Ovary (tissue), 10 donors: ENCODE measurements at places on chromosomes 1 and 21. TPM values are rescaled to one million over a fixed set of nuclear protein-coding genes. Genes with fewer than 3 reads are reported as not detected.

GRCh38 chr1:219088778-219089557 is 84.7 kb upstream of the LYPLAL1 start:
- H3K27ac ChIP-seq = no peak overlapping the region
- no peaks in the 10 kb centered on the region for H3K36me3 ChIP-seq
- no peaks in the 10 kb centered on the region for H3K4me1 ChIP-seq
- H3K27me3 ChIP-seq = no peaks in the 10 kb centered on the region

DNA sequence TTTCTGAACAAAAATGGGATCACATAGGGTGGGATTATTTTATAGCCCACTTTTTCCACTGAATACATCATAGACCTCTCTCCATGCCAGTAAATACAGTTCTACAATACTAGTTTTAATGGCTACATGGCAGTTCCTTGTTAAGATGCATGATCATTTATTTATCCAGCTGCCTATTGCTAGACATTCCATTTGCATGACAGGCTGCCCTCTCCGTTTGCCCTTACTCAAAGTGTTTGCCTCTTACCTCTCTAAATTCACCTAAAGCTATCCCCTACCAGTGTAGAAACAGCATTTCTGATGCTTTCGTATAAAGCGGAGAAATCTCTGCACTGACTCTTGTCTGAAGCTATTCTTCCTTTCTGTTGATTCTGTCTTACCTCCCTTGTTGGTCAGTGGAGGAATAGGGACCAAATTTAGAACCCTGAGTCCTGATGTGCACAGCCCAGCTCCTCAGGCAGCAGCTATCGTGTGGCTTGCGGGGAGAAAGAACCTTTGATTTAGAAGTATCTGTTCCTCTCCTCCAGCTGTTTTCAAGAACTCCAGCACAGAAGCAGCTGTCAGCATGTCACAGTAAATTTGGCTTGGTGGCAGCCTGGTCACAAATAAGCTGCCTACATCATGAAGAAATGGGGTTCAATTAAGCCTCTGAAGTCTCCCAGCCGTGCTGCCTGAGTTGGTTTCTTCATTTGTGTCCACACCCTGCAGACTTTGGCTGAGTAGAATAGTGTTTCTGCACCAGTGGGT is 337.3 kb downstream of the PRDM2 start:
- H3K36me3 ChIP-seq = no peaks in the 10 kb centered on the region
- DNase-seq = no peak
- no peak overlapping the region for H3K27ac ChIP-seq
- H3K4me3 ChIP-seq = no peak overlapping the region

GRCh38 chr1:208231881-208232661 is 12.1 kb downstream of the PLXNA2 start:
- peak overlapping the region; percentile 79 for H3K27ac ChIP-seq
- H3K4me1 ChIP-seq = peaks cover 64% of the 10 kb centered on the region
- no peak for DNase-seq
- H3K27me3 ChIP-seq = no peaks in the 10 kb centered on the region

DNA sequence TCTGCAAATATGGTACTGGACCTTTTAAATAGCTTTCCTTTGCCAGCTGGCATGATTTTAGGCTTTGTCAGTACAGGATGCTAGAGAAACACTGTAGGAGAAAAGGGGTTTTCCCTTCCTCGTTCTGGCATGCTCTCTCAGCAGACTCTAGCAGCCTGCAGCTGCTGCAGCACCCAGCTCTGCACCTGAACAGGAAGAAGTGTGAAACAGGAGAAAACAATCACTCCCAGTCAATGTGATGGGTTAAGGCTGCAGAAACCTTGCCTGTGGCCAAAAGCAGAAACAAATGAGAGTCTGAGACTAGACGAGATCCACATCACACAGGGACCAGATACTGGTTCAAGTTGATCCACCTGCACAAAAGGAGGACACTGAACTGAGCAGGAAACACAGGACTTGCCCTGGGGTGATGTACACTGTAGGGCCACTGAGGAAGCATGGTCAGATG is 21.2 kb downstream of the OVGP1 start:
- H3K27ac ChIP-seq = no peak overlapping the region
- H3K4me3 ChIP-seq = no peak overlapping the region
- no peak for DNase-seq
- H3K27me3 ChIP-seq = no peaks in the 10 kb centered on the region

The SPATA1 gene
- polyA plus RNA-seq = 0.22 TPM

DNA sequence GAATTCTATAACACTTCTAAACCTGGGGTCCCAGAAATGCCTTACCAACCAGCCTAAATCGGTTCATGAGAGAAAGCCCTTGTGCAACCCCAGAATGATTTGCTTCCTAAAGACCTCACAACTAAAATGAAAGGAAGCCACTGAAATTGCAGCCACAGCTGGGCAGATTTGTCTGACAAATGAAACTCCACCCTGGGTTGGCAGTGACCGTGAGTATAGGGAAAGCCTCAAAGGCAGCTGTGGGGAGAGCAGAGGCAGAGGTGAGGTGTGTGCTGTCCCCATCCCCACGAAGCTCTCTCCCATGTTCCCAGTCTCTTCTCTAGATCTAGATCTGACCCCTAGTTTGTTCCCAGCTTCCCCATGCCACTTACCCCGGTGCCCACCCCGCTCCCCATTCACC is 23.1 kb downstream of the RHBDL2 start:
- no peak overlapping the region for H3K4me3 ChIP-seq
- no peak overlapping the region for H3K27ac ChIP-seq
- no peak for DNase-seq
- H3K27me3 ChIP-seq = no peaks in the 10 kb centered on the region
- H3K4me1 ChIP-seq = no peaks in the 10 kb centered on the region
- H3K36me3 ChIP-seq = no peaks in the 10 kb centered on the region

DNA sequence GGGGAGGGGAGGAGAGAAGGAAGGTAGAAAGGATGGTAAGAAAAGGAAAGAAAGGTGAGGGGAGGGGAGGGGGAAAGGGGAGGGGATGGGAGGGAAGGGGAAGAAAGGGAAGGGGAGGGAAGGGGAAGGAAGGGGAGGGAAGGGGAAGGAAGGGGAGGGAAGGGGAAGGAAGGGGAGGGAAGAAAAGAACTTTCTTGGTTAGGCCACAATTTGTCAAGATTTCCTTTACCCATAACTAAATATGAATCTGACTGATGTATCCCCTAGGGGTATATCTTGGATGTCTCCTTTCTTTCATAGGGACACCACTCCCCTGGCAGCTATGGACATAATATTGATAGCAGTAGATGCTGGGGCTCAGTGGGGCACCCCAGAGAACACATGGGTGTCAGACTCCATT is 54.4 kb upstream of the PRELP start:
- DNase-seq = no peak
- H3K36me3 ChIP-seq = no peaks in the 10 kb centered on the region
- no peak overlapping the region for H3K4me3 ChIP-seq
- H3K27ac ChIP-seq = no peak overlapping the region
- H3K27me3 ChIP-seq = no peaks in the 10 kb centered on the region
- peaks cover 2% of the 10 kb centered on the region for H3K4me1 ChIP-seq

- DNase-seq = no peak
- H3K36me3 ChIP-seq = no peaks in the 10 kb centered on the region
- H3K4me3 ChIP-seq = no peak overlapping the region
- H3K27me3 ChIP-seq = no peaks in the 10 kb centered on the region
- H3K27ac ChIP-seq = no peak overlapping the region
These were observed 6.3 kb upstream of the RC3H1 start for GRCh38 chr1:174028495-174028894.

DNA sequence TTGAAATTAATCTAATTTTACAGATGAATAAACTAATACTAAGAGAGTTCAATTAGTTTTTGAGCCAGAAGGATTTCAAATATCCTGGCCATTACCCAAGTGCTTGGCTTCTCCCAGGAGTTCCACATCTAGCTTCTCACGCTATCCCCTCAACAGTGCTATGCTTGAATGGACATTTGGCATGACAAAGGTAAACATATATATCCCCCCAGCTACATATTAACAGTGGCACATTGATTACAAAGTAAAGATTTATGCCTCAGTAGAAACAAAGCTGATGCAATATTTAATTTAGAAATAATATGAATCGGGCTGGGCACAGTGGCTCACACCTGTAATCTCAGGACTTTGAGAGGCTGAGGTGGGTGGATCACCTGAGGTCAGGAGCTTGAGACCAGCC is 434.6 kb upstream of the PRMT6 start:
- H3K27me3 ChIP-seq = no peaks in the 10 kb centered on the region
- H3K4me1 ChIP-seq = no peaks in the 10 kb centered on the region
- no peak overlapping the region for H3K4me3 ChIP-seq
- no peaks in the 10 kb centered on the region for H3K36me3 ChIP-seq
- no peak for DNase-seq
- no peak overlapping the region for H3K27ac ChIP-seq

The ADARB1 gene
- 6.0 TPM for polyA plus RNA-seq

DNA sequence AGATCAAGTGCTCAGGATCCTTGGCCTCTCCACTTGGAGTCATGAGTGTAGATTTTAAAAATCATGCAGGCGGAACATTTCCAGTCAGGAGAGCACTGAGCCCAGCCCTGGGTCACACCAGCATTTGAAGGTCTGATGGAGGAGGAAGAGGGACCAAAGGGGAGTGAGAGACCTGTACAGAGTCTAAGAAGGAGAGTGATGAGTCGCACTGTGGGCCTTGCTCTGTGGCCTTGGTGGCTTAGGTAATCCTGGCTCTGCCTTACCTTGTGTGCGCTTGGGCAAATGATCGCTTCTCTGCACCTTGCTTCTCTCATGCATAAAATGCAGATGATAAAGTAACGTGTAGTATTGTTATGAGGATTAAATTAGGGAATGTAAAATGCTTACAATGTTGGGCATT is 225.3 kb downstream of the SDCCAG8 start:
- no peaks in the 10 kb centered on the region for H3K36me3 ChIP-seq
- H3K27ac ChIP-seq = no peak overlapping the region
- no peaks in the 10 kb centered on the region for H3K27me3 ChIP-seq
- DNase-seq = no peak
- no peak overlapping the region for H3K4me3 ChIP-seq

DNA sequence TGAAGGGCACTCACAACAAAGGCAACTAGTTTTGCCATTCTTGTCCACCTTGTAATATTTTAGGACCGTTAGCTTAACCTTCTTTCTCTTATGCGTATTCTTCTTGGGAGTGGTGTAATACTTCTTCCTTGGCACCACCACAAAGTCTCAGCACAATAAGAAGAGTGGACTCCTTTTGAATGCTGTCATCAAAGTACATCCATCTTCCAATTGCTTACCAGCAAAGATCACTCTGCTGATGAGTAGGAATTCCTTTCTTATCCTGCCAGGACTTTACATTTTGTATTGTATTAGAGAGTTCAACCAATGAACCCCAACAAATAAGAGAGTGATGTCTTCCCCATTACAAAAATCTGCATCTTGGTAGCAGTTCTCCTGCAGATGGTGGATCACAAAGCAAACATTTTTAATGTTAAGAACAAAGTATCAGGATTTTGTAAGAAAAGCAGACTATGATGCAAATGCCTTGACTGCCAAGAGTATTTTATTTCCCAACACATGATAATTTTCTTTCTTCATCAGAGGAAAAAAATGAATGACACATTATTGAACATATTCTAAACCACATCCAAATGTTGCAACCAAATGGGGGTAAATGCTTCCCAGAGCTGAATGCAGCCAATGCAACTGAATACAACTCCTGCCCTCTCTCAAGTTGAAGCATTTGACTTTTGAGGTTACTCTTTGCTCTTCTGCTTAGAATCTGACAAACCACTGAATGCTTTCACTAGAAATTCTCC is 5.1 kb upstream of the ARNT start:
- H3K36me3 ChIP-seq = no peaks in the 10 kb centered on the region
- no peak overlapping the region for H3K4me3 ChIP-seq
- H3K27me3 ChIP-seq = no peaks in the 10 kb centered on the region
- no peak for DNase-seq
- no peak overlapping the region for H3K27ac ChIP-seq

The FAM110D gene
- polyA plus RNA-seq = 1.6 TPM

- no peak overlapping the region for H3K4me3 ChIP-seq
- no peaks in the 10 kb centered on the region for H3K4me1 ChIP-seq
- no peak overlapping the region for H3K27ac ChIP-seq
- no peaks in the 10 kb centered on the region for H3K36me3 ChIP-seq
These were observed 22.5 kb upstream of the KCTD3 start for GRCh38 chr1:215544566-215544965.

The KRTCAP2 gene
- polyA plus RNA-seq = 499 TPM
